DND-41 (cell line): ENCODE measurements at places on chromosomes 4 and X.

DNA sequence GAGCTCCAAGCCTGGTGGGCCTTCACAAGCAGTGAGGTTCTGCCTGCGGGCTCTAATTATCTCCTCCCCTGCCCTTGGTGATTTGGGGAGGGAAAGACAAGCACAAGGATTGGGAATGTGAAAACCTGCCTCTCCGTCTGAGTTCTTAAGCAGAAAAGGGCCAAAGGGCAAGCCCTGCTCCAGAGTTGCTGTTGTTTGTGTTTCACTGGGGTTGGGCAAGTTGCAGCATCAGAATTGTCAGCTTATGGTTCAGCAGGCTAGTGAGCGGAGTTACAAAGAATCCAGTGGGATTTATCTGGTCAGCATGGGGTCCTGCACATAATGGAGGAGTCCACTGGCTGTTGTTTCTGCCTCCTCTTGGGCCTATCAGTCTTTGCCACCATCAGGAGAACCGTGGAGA, 60.5 kb downstream of the NHS start:
- DNase-seq = no peak

DNA sequence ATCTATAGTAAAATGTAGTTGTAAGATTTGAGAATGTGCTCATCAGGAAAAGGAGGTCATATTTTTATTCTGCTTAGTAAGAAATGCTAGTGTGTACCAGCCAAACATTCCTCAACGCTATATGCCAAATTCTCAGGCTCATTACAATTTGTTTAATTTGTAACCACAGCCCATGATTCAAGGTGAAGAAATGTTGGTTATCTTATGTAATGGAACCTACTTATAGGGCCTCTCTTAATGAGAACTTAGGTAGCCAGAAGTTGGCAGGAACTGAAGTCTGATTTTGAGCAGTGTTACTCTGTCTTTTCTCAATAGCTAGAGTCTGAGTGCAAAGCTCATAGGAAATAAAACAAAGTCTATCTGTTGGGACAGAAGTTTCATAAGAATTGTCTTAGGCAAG, 595.0 kb downstream of the GLUD2 start:
- DNase-seq = no peak

DNA sequence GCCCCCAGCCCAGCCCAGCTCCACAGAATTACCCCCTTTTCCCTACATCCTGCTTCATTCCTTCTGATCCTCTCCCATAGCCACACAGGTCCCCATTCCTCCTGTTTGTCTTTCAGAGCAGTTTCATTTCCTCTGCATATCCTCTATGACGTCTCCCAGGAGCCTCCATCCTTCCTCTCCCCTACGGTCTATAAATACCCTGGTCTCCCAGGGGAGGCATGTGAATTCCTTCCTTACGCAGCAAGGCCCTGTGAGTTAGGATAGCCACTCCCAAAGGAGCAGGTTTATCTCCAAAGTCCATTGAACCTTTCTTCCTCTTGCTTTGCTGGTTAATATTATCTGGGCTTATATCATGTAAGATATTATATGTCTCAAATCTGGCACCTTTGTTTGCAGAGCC, 8.4 kb upstream of the APLN start:
- DNase-seq = no peak

- no peak for DNase-seq
Measured at GRCh38 chr4:114019969-114020358, 40.5 kb upstream of the ARSJ start.

DNA sequence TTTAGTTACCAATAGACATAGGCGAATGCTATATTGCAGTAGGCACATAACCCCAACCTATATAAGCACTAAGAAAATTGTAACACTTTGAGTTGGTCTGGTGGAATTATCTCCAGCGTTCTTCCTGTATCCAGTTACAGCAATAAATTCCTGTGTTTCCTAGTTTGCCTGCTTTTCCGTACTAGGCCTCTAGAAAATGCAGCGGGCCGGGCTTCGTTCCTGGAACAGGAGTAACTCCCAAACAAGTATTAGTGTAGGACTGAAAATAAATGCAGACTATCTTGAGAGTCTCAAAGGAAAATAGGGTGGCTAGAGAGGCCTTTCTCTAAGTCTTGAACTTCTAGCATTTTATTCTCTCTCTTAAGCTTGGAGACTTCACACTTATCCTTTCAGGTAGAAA, 159.8 kb downstream of the OR13H1 start:
- no peak for DNase-seq

GRCh38 chrX:34371754-34372153, 239.6 kb upstream of the FAM47A start:
- no peak for DNase-seq

GRCh38 chr4:137471895-137472294, 60.4 kb downstream of the PCDH18 start:
- DNase-seq = no peak

DNA sequence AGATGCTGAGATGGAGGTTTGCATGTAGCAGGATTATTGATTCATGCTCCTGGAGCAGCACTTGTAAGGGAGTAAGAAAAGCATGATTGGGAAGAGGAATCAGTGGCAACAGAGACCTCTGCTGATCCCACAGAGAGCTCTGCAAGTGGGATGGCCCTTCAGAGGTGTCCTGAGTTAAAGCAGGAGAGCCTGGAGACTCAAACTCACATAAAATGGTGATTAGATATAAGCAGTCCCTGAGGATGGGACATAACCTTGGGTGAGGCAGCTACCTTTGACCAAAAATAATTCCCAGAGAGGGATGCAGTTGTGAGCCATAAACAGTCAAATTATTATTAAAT, 25.4 kb upstream of the BMPR1B start:
- no peak for DNase-seq

DNA sequence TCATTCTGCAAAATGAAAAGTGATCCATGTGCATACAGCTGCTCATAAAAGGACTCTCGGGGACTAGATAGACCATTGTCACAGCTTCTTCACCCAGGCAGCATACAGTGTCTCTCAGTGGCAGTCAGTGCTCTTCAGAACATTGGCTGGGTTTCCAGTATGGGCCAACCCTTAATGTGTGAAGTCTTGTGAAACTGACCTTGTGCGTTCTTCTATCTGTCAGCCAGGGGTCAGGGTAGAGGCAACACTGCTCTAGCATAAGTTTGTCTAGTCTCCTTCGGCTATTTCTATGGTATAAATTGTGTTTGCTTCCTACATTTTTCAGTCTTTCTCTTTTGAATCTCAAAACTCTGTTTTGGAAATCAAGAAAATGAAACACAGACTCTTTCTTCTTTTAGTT, 37.0 kb upstream of the SMIM31 start:
- no peak for DNase-seq

DNA sequence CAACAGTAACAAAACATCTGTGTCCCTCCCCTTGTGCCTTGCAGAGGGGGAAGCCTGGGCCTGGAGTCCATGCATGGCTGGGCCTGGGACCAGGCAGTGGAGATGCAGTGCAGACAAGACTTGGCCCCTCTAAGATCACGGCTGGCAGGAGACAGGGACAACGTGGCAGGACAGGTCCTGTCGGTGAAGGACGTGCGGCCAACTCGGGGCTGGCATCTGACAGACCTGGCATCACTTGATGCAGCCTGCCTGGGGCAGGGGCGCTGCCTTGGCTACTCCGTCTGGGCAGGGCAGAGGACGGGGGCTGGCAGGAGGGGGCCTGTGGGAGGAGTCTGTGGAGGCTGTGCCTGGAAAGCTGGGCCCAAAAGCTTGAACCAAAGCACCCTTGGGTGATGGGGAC, 112.1 kb downstream of the CPZ start:
- DNase-seq = no peak

- no peak for DNase-seq
Measured at GRCh38 chrX:41351923-41352322, 18.0 kb downstream of the DDX3X start.

GRCh38 chrX:21741869-21742701, 15.8 kb downstream of the SMPX start:
- no peak for DNase-seq
